PC-3 (cell line): ENCODE measurements at places on chromosomes 12 and 14. TPM values are rescaled to one million over a fixed set of nuclear protein-coding genes. Genes with fewer than 3 reads are reported as not detected.
A peak's percentile ranks its signal among the peaks of the same experiment; 100 is the strongest.

Gene SLC6A12
- total RNA-seq = not detected in 2 replicates

Gene SELPLG
- total RNA-seq = 0.63 and 0.73 TPM in 2 replicates

Gene NDRG2
- 4.0 and 4.7 TPM in 2 replicates for total RNA-seq

Gene MMP17
- 30.2 and 31.8 TPM in 2 replicates for total RNA-seq

Gene NTN4
- total RNA-seq = 39.6 and 40.3 TPM in 2 replicates

Gene FOXM1
- total RNA-seq = 71.4 and 88.6 TPM in 2 replicates

Gene TPCN1
- 19.0 and 29.3 TPM in 2 replicates for total RNA-seq

Gene FGF23
- not detected in 2 replicates for total RNA-seq

GRCh38 chr12:26383041-26383440 lies 187.7 kb downstream of the SSPN start:
- no peaks in the 10 kb centered on the region for H3K36me3 ChIP-seq
- no peak overlapping the region for H3K27ac ChIP-seq
- no peaks in the 10 kb centered on the region for H3K27me3 ChIP-seq
- no peak for DNase-seq
- H3K4me3 ChIP-seq = no peak overlapping the region

- no peaks in the 10 kb centered on the region for H3K36me3 ChIP-seq
- H3K4me1 ChIP-seq = peaks cover 6% of the 10 kb centered on the region
- H3K27ac ChIP-seq = no peak overlapping the region
These were observed 10.5 kb upstream of the BTG1 start for GRCh38 chr12:92156139-92156538.

DNA sequence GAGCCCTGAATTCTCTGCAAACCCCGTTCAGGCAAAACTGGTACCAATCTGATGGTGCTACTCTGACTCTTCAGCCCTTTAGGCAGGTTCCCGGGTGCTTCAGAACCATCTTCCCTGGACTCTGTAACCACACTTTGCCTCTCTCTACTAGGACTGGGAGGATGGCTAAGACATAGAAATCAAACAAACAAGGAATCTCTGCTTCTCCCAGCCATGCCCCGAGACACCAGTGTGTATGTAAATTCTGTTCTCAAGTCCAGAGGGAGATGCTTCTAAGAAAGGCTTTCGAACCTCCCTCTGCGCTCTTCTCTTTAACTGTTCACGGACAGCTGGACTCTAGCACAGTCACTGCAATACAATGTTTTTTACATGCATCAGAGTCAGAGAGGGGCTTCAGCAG lies 1.9 kb upstream of the KCNK10 start:
- DNase-seq = no peak
- no peaks in the 10 kb centered on the region for H3K36me3 ChIP-seq
- peaks cover 95% of the 10 kb centered on the region for H3K27me3 ChIP-seq

DNA sequence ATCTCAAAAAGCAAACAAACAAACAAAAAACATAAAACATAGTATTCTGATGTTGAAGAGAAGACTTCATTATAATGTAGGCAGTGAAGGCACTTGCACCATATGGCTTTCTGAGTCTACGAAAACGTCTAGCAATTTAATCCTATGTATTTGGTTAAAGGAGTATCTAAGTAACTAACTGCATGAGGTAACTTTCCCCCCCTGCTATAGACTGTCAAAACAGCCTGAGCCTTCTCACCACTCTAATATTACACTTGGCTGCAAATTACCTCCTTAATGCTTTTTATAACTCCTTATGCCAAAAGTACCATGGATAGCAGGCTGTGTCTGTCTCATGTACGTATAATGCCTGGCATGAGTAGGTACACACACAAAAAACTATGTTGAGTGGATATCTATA lies 607.6 kb upstream of the FLRT2 start:
- no peaks in the 10 kb centered on the region for H3K4me1 ChIP-seq
- no peak overlapping the region for H3K4me3 ChIP-seq
- DNase-seq = no peak
- H3K36me3 ChIP-seq = no peaks in the 10 kb centered on the region

- H3K36me3 ChIP-seq = no peaks in the 10 kb centered on the region
- no peak overlapping the region for H3K4me3 ChIP-seq
- no peak overlapping the region for H3K27ac ChIP-seq
- no peak for DNase-seq
- H3K4me1 ChIP-seq = no peaks in the 10 kb centered on the region
- no peaks in the 10 kb centered on the region for H3K27me3 ChIP-seq
These were observed 375 bp downstream of the FAIM2 start for GRCh38 chr12:49903351-49903699.

DNA sequence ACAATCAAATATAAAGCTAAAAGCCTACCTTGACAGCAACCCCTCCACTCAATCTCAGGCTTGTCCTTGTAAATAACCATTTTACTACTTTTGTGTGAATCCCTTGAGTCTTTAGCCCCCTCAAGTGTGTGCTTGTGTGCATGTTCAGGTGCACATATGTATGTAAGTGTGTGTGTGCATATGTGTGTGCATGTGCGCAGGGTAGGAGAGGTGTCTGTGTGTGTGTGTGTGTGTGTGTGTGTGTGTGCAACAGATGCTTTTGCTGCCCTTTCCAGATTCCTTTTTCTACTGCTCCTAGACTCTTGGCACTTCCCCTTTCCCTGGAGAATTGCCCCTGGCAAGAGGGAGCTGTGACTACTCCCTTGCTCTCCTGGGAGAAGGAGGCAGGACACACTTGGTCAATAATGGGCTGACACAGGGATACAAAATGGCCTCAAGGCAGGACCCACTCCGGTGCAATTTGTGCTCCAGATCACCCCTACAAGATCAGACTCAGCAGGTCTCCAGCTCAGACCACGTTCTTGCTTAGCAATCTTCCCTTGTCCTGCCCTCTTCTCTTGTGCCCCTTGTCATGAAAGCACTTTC lies 73.4 kb downstream of the IFNG start:
- H3K36me3 ChIP-seq = no peaks in the 10 kb centered on the region
- no peak overlapping the region for H3K4me3 ChIP-seq
- no peaks in the 10 kb centered on the region for H3K4me1 ChIP-seq

- no peaks in the 10 kb centered on the region for H3K4me1 ChIP-seq
- no peaks in the 10 kb centered on the region for H3K36me3 ChIP-seq
- H3K27me3 ChIP-seq = peaks cover 30% of the 10 kb centered on the region
- DNase-seq = no peak
These were observed 147.0 kb downstream of the PTPRO start for GRCh38 chr12:15469356-15469755.

DNA sequence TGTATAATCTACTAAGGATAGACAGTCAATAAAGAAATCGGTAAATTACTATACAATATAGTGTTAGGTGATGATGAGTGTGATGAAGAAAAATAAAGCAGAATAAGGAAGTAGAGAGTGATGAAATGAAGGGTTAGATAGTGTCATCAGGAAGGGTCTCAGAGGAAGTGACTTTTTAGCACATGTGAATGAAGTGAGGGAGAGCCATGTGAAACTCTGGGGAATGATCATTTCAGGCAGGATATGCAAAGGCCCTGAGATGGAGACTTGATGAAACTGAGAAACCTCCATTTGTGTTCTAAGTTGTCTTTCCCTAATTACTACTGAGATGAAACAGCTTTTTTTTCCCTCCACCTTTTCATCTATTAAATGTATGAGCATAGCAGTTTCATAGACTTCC lies 19.4 kb upstream of the GNPTAB start:
- DNase-seq = no peak
- no peak overlapping the region for H3K27ac ChIP-seq
- H3K27me3 ChIP-seq = no peaks in the 10 kb centered on the region

- H3K27ac ChIP-seq = peak overlapping the region; percentile 86
- no peaks in the 10 kb centered on the region for H3K36me3 ChIP-seq
- no peak for DNase-seq
- H3K4me3 ChIP-seq = peak overlapping the region; percentile 93
- H3K27me3 ChIP-seq = no peaks in the 10 kb centered on the region
These were observed 2.1 kb downstream of the WSB2 start for GRCh38 chr12:118058881-118059280.

DNA sequence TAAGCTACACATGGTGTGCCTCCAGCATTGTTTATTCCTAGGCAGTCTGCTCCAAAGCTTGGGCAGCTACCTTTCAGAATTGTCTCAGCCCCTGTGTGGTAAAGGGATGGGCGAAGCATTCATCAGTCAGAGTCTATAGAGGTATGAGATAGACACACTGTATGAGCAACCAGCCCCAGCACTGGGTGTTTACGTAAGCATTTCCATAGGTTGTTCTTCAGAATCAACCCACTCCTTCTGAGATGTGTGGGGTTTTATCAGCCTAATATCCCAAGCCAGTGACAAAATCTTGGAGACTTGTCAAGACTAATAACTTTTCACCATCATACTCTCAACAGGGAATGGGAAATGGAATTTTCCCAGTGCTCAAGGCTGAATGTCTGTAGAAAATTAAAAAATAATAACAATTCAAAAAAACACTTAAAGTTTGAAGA lies 98.2 kb downstream of the BTG1 start:
- no peak overlapping the region for H3K4me3 ChIP-seq
- H3K27ac ChIP-seq = no peak overlapping the region
- no peaks in the 10 kb centered on the region for H3K27me3 ChIP-seq
- DNase-seq = no peak
- no peaks in the 10 kb centered on the region for H3K36me3 ChIP-seq
- peaks cover 13% of the 10 kb centered on the region for H3K4me1 ChIP-seq

DNA sequence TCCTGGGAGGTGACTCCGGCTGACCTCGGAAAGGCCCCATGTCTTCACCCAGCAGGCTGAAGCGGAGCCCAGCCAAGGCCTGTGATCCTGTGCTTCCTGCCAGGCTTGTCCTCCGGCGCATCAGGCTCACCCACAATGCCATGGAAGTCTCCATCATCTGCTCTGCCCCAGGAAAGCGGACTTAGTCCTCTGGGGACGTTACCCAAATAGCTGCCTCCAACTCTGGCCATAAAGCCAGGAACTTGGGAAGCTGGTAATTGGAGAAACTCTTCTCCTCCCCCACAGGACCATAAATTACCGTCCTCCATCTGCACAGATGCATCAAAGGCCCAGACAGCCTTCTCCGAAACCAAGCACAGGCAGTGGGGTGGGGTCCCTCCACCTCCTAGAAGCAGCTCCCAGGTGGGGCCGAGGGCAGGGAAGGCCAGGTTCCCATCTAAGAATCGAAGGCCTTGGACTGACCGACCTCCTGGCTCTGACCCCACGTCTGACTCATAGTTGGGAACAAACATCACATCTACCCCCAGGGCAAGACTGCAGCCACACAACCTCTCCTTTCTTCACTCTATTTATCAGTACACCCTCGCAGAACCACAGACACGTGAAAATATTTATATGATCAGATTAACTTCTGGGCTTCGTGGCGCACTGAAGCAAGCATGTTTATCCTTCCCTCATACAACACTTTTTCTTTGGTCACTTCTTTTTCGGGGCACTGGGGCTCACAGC lies 56.4 kb downstream of the PITPNM2 start:
- H3K27me3 ChIP-seq = no peaks in the 10 kb centered on the region
- H3K27ac ChIP-seq = peak overlapping the region; percentile 69
- H3K4me3 ChIP-seq = peak overlapping the region; percentile 24; the same call in 1 of the 2 replicates
- DNase-seq = peak; percentile 96

GRCh38 chr12:4270016-4270830 lies 3.3 kb upstream of the CCND2 start:
- no peak overlapping the region for H3K4me3 ChIP-seq
- peaks cover 87% of the 10 kb centered on the region for H3K27me3 ChIP-seq
- H3K4me1 ChIP-seq = no peaks in the 10 kb centered on the region
- H3K36me3 ChIP-seq = no peaks in the 10 kb centered on the region

DNA sequence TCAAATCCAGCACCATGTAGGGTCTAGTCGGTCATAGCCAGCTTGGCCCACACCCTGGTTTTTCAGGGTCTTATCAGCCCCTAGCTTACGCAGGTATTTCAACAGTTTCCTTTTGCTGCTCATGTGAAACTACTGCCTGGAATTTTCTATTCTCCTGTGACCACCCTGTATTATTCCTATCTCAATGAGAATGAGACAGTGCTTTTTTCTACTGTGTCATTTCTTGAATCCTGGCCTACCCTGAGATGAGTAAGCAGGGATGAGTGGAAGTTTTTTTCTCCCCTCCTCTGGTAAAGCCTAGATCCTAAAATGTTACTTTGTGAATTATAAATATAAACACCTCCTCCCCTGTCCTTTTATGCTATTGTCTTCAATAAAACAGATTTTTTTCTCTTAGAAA lies 62.7 kb upstream of the ARID2 start:
- H3K4me1 ChIP-seq = peaks cover 4% of the 10 kb centered on the region; the same call in 1 of the 2 replicates
- DNase-seq = no peak
- H3K27me3 ChIP-seq = no peaks in the 10 kb centered on the region
- H3K4me3 ChIP-seq = no peak overlapping the region
- H3K36me3 ChIP-seq = no peaks in the 10 kb centered on the region

DNA sequence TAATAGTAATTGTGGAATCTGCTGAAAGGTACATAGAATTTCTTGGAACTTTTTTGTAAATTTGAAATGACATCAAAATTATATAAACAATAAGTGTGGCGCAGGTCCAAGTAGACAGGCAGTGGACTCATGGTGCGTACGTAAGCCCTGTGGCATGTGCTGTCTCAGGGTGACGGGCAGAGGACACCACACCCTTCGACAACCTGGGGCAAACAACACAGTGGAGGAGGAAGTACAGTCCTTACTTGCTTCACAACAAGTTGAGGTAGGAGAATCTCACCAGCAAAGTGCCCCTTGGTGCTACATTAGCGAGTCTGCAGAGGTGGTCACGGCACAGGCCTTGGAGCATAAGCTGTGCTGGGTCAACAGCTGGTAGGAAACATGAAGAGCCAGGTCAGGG lies 180.9 kb downstream of the AEBP2 start:
- H3K4me3 ChIP-seq = no peak overlapping the region
- no peak overlapping the region for H3K27ac ChIP-seq
- DNase-seq = peak; percentile 57
- peaks cover 7% of the 10 kb centered on the region; the same call in 1 of the 2 replicates for H3K4me1 ChIP-seq
- H3K36me3 ChIP-seq = no peaks in the 10 kb centered on the region

- no peak for DNase-seq
- 0 out of 2 replicates have a peak, but pooled peaks cover 3% of the 10 kb centered on the region for H3K36me3 ChIP-seq
- H3K27ac ChIP-seq = no peak overlapping the region
These were observed 158.5 kb upstream of the RTL1 start for GRCh38 chr14:101062065-101062450.

GRCh38 chr14:29749327-29749726 lies 178.3 kb downstream of the PRKD1 start:
- peak; percentile 59 for DNase-seq
- H3K36me3 ChIP-seq = no peaks in the 10 kb centered on the region
- H3K27ac ChIP-seq = peak overlapping the region; percentile 41
- no peak overlapping the region for H3K4me3 ChIP-seq
- H3K27me3 ChIP-seq = no peaks in the 10 kb centered on the region
